ENCODE measurements at places on chromosomes 11 and 22.

DNA sequence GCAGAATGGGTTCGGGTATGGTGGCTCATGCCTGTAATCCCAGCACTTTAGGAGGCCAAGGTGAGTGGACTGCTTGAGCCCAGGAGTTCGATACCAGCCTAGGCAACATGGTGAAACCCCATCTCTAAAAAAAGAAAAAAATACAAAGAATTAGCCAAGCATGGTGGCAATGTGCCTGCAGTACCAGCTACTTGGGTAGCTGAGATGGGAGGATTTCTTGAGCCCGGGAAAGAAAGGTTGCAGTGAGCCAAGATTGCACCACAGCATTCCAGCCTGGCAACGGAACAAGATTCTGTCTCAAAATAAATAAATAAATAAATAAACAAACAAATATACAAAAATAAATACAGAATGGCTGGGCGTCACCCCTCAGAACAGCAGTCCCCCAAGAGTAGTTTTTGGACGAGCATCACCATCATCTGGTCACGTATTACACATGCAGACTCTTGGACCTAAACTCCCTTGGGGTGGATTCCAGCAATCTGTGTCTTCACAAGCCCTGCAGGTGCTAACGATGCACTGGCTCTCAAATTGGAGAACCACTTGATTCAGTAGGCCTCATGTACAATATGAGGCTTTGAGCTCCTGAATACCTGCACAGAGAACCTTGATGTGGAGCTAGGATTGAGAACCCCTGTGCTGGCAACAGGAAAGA lies 33.5 kb downstream of the CLMP start:
- no peak for DNase-seq

GRCh38 chr11:65611028-65611757 lies 2.8 kb downstream of the MAP3K11 start:
- DNase-seq, result no peak

- DNase-seq, result no peak
These were observed 237.5 kb downstream of the MIAT start for GRCh38 chr22:26894766-26895485.

- DNase-seq, result no peak
These were observed 47.4 kb upstream of the BIRC3 start for GRCh38 chr11:102269927-102270326.

GRCh38 chr11:65356394-65356972 lies 1.9 kb downstream of the TIGD3 start:
- DNase-seq, result no peak

GRCh38 chr22:28187612-28188011 lies 268.6 kb upstream of the PITPNB start:
- DNase-seq, result no peak
